A549 (cell line): ENCODE measurements at places on chromosomes 7 and 10.

GRCh38 chr7:1015196-1016121 is 28.9 kb upstream of the GPR146 start:
- DNase-seq: no peak

GRCh38 chr10:49666054-49666615 is 13.3 kb upstream of the C10orf53 start:
- no peak for DNase-seq

GRCh38 chr10:73554721-73555120 is 36.4 kb downstream of the USP54 start:
- no peak for DNase-seq

GRCh38 chr10:86974484-86974883 is 6.2 kb downstream of the ADIRF start:
- no peak for DNase-seq

GRCh38 chr10:80171248-80171660 is 34.1 kb downstream of the ANXA11 start:
- no peak for DNase-seq

DNA sequence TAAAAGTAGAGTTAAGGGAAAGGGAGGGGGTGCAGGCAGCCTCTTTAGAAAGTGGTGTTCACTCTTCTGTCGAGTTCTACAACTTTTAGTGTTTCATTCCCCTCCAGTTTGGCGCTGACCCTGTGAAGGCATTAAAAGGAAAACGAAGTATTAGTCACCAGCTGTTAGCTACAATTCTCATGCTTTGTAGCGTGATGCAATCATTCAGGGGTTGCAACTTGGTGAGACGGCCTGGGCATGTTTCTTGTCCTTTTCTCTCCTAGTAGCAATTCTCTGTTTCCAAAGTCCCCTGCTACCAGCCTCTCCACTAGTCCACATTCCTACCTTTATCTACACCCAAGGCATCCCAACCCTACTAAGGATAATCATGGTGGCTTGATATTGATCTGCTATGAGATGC is 33.7 kb upstream of the DGKI start:
- DNase-seq: no peak

GRCh38 chr10:20622531-20623211 is 274.4 kb downstream of the NEBL start:
- DNase-seq: no peak

- DNase-seq: peak; percentile 34
These were observed 1181.6 kb downstream of the DNAJB9 start for GRCh38 chr7:109751241-109751640.

DNA sequence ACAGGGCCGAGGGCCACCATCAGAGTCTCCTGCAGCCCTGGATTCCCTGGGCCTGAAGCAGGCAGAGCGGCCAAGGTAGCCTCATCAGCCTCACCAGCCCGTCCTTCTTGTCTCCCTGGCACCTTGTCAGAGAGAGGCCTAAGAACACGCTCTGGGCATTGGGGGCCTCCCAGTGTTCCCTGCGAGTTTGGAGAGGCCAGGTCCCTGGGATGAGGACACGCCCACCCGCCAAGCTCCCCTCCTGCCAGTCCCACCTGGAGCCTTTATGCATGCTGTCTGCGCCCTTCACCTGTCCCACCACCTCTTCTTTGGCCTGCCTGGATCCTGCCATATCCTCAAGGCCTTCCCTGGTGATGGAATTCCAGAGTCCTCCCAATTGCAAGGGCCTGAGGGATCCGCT is 69.2 kb downstream of the LHPP start:
- DNase-seq: no peak

GRCh38 chr7:92647652-92648051 is 57.5 kb upstream of the FAM133B start:
- DNase-seq: no peak

DNA sequence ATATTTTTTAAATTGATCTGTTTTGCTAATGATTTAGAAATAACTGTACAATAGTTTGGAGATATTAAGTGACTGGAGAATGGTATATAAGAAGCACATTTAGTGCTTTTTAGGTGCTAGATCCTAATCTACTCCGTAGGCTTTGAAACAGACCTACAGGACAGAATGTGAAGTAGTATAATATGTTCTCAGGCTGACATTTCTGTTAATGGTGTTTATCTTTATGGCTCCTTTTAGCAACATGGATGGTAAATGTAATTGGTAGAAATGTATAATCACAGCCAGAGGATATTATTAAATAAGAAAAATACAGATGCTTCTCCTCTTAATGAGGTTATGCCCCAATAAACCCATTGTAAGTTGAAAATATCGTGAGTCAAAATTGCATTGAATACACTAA is 30.6 kb upstream of the CCDC7 start:
- DNase-seq: no peak

DNA sequence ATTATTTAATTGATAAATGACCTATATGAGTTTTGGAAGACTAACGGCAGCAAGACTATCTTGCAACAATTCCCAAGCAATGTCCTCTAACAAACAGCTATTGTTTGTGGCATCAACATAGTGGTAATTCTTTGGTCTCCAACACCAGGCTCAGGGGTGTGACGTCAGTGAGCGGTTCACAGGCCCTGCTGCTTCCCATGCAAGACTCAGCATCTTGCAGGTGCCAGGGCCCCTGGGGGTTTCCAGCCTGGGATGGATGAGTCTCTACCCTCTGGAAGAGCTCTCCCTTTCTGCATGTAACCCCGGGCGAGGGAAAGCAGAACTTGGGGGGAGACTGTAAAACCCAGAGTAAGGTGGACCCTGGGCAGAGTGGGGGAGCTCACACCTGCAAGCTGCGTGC is 164.7 kb downstream of the ACTR3B start:
- DNase-seq: no peak

DNA sequence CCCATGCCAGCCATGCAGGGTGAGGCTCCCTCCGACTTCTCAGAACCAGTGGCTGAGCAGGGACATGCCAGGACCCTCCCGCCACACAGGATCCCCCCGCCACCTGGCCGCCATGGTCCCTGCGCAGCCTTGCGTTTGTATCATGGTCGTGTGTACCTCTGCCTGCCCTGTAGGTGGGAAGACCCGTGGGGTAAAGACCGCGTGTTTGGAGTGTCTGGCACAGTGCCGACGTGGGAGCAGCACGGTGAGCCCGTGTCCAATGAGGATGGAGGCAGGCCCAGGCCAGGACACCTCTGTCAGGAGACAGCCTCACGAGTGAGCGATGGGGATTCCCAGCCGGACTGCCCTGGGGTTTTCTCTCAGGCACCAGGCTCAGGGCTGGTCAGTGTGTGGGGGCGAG is 31.9 kb downstream of the NKX6-2 start:
- DNase-seq: no peak

DNA sequence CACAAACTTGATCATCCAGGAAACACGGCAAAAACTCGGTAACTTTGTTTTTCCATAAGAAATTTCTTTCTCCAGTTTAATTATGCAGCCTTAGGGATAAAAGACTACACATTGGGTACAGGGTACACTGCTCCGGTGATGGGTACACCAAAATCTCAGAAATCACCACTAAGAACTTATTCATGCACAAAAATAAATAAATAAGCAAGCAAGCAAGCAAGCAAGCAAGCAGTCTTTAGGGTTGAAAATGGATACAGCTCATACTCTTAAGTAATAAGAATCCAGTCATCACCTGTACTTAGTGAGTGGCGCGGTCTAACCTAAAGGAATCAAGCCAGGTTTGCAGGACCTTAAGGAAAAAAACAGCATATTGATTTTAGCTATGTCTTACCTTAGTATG is 30.0 kb downstream of the MCM10 start:
- no peak for DNase-seq

DNA sequence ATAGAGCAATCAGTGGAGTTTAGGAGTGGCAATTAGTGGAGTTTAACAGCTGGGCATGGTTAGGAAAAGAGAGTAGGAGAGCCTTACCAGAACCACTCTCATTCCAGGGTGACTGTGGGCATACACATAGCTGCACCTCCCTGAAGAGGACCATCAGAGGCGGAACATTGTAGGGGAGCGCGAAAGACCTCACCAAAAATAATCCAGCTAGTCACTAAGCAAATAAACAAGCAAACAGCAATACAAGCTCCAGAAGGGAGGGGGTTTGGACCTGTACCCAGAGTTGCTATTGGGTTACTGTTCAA is 4.1 kb upstream of the NACAD start:
- no peak for DNase-seq

DNA sequence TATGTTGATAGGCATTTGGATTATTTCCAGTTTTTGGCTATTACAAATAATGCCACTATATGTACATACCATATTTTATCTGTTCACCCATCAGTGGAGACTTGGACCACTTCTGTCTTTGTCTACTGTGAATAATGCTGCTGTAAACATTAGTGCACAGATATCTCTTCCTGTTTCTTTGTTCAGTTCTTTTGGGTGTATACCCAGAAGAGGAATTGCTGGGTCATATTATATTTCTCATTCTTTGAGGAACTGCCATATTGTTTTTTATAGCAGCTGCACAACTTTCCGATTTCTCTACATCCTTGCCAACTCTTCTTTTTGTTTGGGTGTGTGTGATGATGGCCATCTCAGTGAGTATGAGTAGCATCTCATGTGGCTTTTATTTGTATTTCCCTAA is 218.0 kb downstream of the LRMDA start:
- DNase-seq: no peak

- DNase-seq: no peak
These were observed 176.6 kb downstream of the SEMA3D start for GRCh38 chr7:85010306-85010705.

DNA sequence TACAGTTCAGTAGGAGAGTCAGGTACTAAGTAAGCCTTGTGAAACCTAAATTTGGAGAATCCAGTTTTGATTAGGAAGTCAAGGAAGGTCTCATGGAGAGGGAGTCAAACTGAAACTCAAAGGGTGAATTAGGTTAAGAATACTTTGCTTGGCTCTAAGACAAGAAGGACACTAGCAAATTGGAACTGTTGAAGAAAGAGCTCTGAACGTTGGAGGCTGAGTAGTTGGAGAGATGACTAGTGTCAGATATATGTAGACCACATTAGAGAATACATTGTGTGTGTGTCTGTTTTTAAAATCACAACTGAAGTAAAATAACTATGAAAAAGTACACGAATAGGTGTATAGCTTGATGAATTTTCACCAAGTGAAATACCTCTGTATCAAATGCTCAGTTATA is 6.3 kb downstream of the VPS26A start:
- no peak for DNase-seq

GRCh38 chr10:122464586-122464985 is 3.2 kb downstream of the HTRA1 start:
- no peak for DNase-seq

DNA sequence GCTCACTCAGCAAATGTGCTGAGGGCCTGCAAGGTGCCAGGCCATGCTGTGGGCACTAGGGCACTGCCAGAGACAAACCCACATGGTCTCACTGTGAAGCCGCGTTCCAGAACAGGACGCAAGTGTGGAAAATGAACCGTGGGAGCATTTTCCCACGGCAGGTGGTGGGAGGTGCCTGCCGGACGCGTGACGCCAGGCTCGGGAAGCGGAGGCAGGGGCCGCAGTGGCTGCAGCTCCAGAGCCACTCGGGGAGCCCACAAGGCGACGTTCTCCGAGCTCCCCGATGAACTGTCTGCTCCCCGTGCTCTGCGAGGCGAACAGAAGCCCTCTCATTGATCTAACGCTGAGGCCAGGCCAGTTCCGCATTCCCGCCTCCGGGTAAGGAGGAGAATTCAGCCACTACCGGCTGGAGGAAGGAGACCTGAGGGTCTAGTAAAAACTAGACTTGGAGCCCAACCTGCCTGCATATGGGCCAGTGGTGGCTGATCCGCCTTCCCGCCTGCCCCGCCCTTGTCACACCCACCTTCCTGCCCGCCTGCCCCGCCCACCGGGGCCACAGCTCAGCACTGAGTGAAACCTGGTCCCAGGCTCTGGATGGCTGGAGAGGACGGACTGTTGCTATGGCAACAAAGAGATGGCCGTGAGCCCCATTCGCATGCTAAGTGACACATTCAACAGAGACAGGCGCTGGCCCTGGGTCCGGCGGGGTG is 13.1 kb downstream of the ADGRA1 start:
- DNase-seq: peak; percentile 28

GRCh38 chr10:34954142-34954541 is 136.0 kb downstream of the CUL2 start:
- no peak for DNase-seq

DNA sequence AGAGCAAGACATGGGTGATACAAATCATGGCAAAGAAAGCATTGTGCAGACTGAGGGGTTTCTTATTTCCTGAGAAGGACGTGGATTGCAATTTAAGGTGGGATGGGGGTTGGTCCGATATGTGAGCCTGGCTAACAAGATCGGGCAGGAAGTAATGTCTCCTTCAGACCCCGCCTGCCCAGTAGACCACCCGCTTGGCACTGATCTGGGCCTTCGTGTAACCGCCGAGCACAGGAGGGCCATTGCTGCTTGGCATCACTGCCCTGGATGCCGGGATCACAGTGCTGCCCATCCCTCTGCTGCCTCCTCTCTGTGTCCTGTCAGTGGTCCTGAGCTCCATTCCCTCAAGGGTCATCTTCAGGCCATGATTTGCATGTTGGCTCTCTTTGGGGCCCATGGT is 214.6 kb upstream of the ZNF32 start:
- no peak for DNase-seq

DNA sequence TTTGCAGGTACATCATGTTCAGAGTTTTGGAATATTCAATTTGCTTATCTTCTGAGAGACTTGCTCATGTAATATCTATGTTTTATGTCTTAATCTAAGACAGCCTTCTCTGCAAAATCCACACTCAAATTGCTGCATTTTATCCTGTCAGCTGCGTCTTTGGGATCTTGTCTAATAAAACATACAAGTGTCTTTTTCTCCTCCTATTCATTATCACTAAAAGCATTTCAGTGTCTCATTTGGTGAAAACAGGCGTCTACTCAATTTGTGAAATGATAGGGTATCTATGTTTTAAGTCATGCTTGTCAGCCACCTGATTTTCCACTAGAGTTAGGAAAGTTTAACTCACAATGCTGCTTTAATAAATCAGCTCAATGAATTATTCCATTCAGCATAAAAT is 112.7 kb upstream of the LRRTM3 start:
- DNase-seq: no peak

DNA sequence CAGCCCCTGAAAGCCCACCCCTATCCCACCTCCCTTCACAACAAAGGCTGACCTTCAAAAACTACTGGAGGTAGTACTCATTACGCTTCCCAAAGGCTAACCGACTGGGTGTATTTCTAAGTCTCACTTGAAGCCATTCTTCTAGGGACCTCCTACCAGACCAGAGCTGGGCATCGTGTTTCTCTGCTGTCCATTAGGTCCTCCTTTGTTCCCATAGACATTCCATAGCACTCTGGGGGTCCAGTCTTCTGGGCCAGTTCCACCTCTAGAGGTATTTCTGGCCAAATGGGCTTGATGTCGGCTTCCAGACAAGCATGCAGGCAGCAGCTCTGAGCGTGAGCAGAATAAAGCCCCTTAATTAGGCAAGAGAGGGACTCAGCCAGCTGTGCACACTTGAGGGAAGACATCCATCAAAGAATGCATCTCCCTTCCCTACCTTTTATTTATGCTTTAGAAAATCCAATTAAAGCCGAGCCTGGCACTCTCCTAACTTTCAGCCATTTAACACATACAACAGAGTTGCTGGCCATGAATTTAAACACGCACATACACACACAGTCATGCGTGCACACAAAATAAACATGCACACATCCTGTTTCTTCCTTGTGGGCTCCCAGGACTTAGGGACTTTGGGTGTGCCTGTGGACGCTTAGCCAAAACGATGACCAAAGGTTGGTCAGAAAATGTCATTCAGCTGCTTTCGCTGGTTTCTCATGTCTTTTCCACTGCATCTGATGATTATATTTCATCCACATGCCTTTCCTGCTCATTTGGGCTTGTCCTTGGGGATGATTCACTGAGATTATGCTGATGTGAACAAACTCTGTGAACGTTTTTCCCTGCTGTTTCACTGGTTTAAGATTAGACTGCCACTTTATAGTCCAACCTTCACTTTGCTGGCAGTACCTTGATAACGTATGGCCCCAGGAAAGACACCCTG is 362.0 kb upstream of the NFE2L3 start:
- DNase-seq: no peak

- DNase-seq: no peak
These were observed 25.6 kb upstream of the ERCC6 start for GRCh38 chr10:49564461-49565009.
